Colonic mucosa (tissue), 4 donors: ENCODE measurements at places on chromosomes 4 and X.

GRCh38 chr4:163332526-163333406 is at the start of gene NPY1R:
NPY1R (minus strand) TSS chr4:163332596; CDS start chr4:163326554, 6,042 bp downstream.
- DNase-seq, result peak; percentile 79

DNA sequence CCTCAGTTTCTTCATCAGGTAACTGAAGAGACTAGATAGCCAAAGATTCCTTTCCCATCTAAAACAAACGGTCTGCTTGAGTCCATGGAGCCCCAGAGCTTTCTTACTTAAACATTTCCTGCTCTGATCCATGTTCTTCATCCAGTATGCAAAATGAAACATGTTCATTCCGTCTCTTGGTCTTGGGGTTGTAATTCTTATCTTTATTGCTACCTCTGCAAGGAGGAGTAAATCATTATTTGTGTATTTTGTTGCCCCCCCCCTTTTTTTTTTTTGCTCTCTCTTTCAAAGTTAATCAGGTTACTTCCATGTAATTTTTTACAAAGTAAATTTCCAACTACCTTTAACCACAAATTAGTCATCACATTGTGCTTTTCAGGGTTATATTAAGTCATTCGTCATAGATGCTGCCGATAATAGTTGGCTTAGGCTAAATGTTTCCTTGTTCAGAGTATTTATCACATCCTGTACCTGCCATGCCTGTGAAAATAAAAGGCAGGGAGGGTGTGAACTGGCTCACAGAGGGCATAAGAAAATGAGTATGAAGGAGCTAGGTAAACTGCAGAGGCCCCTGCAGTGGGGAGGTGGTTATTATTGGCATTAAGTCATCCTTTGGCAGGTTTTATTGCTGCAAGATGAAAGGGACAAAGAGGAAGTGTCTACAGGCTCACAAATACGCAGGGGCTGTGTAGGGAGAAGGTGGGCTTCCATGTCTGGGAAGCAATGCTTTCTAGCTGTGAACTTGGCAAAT is 76.7 kb upstream of the HS3ST1 start:
- peak; percentile 60 for DNase-seq

DNA sequence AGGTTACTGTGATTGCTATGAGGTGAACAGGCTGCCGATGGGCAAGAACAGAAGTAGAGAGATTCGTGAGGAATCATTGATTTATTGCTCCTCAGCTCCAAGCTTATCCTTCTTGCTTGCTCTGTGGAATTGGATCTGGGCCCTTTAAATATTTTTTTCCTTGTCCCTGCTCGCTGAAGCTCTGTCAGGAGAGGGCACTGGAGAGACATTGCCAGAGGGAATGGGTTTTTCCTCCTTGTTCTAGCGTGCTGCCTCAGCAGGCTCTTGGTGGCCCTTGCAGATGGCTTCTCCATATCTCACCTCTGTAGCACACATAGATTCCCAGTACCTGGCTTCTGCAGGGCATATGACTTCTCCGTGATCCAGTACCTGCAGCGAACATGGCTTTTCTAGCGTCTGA is 67.4 kb downstream of the CNGA2 start:
- no peak for DNase-seq

GRCh38 chrX:72392042-72392441 is 86.3 kb upstream of the CITED1 start:
- no peak for DNase-seq

- no peak for DNase-seq
Measured at GRCh38 chrX:38221391-38221929, 789 bp upstream of the SRPX start.

- no peak for DNase-seq
Measured at GRCh38 chr4:169840554-169840953, 82.8 kb upstream of the HPF1 start.

- DNase-seq, result no peak
Measured at GRCh38 chrX:47843363-47843762, 6.7 kb downstream of the ZNF81 start.

DNA sequence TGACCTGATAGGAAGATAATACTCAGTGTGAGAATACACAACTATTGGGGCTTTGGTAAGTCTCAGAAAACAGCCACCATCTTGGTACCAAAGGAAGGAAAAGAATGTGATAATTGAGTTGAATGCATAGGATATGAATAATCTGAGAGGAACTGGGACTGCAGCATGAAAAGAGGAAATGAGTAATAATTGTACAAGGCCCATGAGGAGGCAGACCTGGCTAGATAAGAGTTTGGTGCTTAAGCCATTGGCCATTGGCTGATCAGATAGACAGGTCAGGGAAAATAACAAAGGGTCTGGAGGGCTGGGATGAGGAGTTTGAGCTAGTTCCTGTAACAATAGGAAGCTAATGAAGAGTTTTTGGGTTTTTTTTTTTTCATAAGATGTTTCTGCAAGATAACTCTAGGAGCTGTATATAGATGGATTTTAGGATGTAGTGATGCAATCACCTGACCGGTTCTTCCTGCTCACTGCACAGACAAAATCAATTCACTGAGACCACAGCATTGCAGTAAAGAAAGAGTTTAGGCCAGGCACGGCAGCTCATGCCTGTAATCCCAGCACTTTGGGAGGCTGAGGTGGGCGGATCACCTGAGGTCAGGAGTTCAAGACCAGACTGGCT is 5.3 kb upstream of the TRMT2B start:
- DNase-seq, result no peak

- peak; percentile 33 for DNase-seq
Measured at GRCh38 chr4:148633720-148634119, 191.5 kb upstream of the NR3C2 start.

DNA sequence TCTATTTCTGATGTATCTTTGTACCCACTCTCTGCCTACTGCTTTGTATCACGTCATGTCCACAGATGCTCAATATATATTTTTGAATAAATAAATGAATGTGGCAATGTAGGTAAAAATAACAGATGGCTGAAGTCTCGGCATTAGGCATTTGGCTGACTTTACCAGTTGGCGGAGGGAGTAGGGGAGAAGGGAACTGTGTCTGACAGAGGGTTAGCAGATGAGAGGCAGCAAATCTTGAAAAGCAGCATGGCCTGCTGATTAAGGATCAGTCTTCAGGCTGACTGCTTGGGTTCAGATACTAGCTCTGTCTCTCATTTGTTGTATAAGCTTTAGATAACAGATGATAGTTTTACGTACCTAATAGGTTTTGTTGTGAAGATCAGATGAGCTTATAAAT is 31.9 kb upstream of the RASGEF1B start:
- DNase-seq, result no peak

- DNase-seq, result no peak
Measured at GRCh38 chr4:189804894-189805293, 135.8 kb upstream of the FRG1 start.

GRCh38 chr4:187366530-187366929 is 629.0 kb upstream of the ZFP42 start:
- no peak for DNase-seq

GRCh38 chr4:110055158-110055768 is 142.6 kb downstream of the EGF start:
- no peak for DNase-seq

DNA sequence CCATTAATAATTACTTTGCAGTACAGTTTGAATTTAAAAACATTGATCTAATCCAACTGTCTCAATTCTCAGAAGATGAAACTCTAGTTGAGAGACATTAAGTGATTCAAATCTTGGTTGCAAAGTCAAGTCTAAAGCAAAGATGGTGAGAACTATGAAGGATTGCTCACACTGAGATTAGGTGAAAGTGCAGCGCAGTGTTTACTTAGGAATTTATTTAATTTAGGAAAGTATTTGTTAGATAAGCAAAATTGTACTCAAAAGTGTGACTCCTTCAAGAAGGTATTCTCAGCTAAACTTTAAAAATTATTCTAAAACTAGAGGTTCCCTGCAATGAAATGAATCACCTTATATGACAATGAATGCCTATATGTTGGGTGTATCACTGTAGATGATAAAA is 454.9 kb downstream of the PDGFC start:
- DNase-seq, result no peak

DNA sequence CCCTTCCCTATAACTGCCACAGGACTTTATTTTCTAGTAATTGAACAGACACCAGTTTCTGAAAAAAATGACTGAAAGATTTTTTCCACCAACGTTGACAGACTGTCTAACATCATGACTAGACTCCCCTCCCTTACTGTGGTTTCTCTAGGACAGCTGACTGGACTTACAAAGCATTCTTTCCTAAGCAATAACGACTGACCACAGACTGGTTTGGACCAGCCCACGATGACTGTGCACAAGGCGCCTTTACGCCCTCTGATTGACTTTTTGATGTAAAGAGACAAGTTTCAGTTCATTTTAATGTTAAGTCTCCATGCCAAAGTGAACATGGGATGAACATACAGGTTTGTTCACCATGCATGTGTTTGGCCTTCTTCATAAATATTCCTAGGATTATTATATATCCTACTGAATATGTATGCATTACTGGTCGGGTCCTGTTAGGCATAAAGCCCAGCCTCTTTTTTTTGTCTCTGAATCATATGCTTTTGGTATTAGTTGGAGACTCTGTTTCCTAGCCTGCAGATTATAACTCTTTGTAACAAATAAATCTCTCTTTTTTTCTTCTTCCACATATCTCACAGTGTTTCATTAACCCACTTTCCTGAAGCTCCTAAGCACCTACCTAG is 50.5 kb upstream of the UGT2B4 start:
- DNase-seq, result no peak

- no peak for DNase-seq
Measured at GRCh38 chr4:105344141-105344540, 129.7 kb downstream of the PPA2 start.

DNA sequence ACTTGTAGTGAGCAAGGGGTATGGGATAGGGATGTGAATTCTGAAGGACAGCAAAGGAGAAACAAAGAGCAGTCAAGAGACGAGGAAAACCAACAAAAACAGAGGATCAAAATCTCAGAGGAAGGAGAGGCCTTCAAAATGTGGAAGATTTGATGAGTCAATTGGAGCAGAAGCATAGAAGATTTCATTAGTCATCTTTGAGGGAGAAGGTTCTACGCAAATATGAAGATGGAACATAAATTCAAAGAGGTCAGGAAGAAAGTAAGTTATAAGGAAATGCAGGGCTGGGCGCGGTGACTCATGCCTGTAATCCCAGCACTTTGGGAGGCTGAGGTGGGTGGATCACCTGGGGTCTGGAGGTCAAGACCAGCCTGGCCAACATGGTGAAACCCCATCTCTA is 35.4 kb downstream of the MID2 start:
- DNase-seq, result no peak
